CD4-positive, alpha-beta T cell (primary cell): ENCODE measurements at places on chromosomes 13 and 19. TPM values are rescaled to one million over a fixed set of nuclear protein-coding genes. Genes with fewer than 3 reads are reported as not detected.

Gene PGLYRP2
- total RNA-seq, result not detected

Gene LAIR1
- total RNA-seq, result 12.3 TPM

Gene BEST2
- total RNA-seq, result not detected

Gene DMPK
- total RNA-seq, result 24.0 TPM

Gene RPS19
- total RNA-seq, result 3,668 TPM

Gene CFD
- 2.9 TPM for total RNA-seq

Gene OVOL3
- total RNA-seq, result not detected

Gene TSSK6
- total RNA-seq, result 5.5 TPM

Gene C13orf46
- 19.3 TPM for total RNA-seq

Gene UHRF1
- total RNA-seq, result 0.16 TPM

Gene CGB2
- total RNA-seq, result not detected

Gene PRTN3
- not detected for total RNA-seq

Gene KIR3DL1
- total RNA-seq, result not detected
